ENCODE measurements at places on chromosomes 2 and 18.

DNA sequence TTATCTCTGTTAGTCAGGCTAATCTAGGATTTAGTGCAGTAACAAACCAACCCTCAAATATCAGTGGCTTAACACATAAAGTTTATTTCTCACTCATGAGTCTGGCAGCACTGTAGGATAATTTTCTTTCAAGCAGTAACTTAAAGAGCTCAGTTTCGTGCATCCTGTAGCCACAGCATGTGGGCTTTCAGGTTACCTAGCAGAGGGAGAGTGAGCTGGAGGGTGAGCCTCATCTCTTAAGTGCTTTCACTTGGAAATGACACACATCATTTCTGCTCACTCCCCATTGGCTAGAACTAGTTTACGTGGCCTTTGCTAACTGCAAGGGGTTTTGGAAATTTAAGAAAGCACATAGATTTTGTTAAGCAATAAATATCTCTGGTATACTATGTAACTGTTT, 96.9 kb downstream of the KCNS3 start:
- DNase-seq: no peak

- DNase-seq: no peak
These were observed 116.3 kb upstream of the TTN start for GRCh38 chr2:178923546-178923945.

DNA sequence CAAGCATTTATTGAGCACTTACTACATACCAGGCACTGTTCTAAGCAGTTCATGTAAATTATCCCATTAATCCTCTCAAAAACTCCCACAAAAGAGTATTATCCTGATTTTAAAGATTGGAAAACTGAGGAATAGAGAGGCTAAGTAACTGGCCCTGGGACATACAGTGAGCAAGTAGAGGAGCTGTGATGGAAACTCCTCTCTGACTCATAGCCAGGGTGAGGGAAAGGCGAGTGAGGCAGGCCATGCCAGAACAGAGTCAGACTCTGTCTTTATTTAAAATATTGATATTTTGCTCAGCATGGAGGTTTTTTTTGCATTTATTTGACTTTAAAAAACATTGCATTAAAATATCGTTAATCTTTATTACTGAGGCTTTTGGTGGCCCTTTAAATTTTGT, 208.0 kb downstream of the LOXHD1 start:
- no peak for DNase-seq

DNA sequence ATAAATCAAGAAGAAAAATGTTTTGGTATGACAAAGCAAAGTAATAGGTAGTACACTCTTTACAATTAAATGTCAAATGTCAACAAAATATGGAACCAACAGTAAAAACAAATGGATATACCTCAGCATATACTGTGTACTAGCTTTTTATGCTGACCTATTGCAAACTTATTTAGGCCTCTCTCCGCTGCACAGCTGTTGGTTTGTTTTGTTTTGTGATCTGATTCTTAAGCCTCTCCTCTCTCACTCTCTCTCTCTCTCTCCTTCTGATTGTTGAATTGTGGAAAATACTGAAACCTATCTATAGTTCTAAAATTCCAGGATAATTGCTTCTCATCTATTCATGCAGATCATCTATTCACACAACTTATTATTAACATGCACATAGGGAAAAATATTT, 154.9 kb upstream of the ARHGAP28 start:
- no peak for DNase-seq

- DNase-seq: peak; percentile 80
These were observed 35.3 kb upstream of the CAB39 start for GRCh38 chr2:230677201-230677946.

- no peak for DNase-seq
These were observed 16.9 kb upstream of the VWA3B start for GRCh38 chr2:98070081-98070480.

- no peak for DNase-seq
These were observed 261.0 kb upstream of the SIX3 start for GRCh38 chr2:44680424-44680971.

- DNase-seq: peak; percentile 85
These were observed 433 bp downstream of the ZFP36L2 start for GRCh38 chr2:43225788-43226557.

DNA sequence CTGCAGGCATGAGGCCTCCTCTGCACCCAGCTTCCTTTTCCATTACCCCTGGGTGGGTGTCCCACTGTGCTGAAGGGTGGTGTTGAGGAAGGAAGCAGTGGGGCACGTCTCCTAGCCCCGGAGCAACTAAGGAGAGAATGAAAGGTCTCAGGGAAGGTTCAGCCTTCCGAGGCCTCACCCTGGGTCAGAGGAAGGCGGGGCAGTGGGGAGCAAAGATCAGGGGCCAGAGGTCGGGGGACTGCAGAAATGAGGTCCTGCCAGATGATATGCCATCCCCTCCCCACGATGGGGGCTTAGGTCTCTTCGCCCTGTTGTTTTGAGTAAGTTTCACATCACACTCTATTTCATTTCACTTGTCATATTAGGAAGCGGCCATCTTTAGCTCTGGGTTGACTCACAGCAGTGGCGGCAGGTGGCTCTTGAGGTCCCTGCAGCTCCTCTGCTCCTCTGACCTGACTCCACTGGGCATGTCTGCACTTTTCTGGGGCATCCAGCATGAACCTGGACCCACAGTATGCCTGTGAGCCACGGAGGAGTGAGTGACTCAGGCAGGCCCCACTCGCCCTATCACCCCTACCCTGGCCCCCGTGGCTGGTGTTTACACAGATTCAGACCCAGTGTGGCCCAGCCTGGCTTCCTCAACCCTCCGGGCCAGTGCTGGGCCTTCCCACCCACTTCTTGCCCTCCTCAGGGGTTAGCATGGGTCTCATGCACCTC, 153.7 kb upstream of the SMAD2 start:
- no peak for DNase-seq

- no peak for DNase-seq
These were observed 113.4 kb downstream of the CAPN13 start for GRCh38 chr2:30693821-30694281.
